ENCODE measurements at places on chromosomes 1 and 21.

- no peak for DNase-seq
Measured at GRCh38 chr1:226764533-226764932, 25.5 kb upstream of the ITPKB start.

DNA sequence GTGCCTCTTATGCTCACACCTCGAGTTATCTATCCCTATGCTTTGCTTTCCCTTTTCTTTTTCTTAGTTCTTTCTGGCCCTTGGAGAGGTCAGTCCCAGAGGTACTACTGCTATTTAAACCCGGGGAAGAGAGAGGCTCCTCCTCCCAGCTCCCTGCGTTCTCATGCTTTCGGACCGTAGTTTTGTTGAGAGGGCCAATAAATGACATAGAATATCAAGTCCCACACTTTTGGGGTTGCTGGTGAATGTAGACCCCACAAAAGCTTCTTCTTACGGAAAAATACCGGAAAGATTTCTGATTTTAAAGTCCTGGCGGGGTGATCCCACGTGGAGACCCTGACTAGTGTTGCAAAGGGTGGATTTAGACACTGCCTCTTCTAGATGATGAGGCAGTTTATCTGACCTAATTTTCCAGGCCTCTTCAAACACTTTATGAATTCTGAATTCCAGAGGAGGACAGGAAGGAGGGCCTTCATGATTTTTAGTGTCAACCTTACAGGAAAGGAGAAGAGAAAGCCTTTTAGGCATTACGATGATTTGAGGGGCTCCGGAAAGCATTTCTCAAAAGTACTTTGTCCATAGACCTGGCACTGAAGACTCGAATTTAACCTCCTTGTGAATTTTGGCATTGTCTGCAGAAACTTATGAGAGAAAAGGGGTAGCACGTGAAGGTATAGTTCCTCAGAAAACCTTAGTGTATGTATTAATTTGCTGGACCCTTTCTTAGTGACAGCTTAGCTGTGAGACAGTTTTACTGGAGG is 694 bp downstream of the TMEM167B start:
- DNase-seq: no peak

DNA sequence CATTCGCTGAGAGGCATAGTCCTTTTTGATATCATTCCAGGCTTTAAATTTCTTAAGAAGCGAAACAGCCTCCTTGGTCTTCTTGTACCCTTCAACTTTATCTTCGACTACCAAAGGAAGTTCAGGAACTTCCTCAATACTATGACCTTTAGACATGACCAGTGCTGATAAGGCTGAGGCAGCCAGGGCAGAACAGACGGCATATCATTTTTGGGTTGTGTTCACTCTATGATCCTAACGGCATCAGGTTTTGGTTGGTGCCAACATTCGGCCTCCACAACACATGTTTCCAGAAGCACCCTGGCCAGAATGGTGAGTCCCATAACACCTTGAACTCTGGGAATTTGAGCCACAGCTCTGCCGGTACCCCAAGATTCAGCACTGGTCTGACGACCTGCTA is 31.4 kb upstream of the MYOC start:
- DNase-seq: no peak

- DNase-seq: no peak
Measured at GRCh38 chr1:51945591-51945990, 44.9 kb downstream of the RAB3B start.

GRCh38 chr1:27591622-27592021 is 12.3 kb downstream of the AHDC1 start:
- DNase-seq: no peak

- DNase-seq: no peak
Measured at GRCh38 chr1:225645194-225645895, 7.6 kb downstream of the ENAH start.

DNA sequence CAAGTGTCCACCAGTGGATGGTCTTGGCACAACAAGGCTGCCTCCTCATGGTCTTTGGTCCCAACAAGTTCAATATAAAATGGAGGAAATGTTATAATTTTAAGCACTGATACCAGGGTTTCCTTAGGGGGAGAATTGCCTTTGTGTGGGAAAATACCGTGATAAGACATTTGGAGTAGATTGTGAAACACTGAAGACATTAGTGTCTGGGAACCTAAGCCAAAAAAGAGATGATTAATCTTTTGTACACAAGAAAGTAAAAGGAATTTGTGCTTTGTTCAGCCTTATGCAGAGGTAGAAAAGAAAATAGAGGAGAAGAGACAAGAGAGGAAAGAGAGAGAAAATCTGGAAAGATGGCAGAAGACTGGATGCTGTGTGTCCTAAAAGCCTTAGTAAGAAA is 36.1 kb downstream of the ST6GALNAC3 start:
- no peak for DNase-seq

DNA sequence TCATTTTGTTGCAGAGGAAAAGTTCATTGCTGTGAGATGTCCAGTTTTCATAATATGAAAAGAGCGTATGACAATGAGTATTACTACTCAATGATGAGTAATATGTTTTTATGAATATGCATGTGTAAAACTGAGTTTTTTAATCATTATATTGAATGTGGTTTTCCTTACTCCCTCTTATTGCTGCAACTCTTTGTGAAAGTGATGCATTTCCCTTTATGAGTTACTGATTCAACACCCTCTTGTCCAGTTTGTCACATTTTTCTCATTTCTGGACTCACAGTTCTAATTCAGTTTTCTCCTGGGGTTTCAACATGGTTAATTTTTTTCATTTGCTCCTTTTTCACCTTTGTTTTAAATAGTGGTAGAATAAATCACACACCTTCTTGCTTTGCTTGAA is 35.2 kb upstream of the KCNJ15 start:
- DNase-seq: no peak

DNA sequence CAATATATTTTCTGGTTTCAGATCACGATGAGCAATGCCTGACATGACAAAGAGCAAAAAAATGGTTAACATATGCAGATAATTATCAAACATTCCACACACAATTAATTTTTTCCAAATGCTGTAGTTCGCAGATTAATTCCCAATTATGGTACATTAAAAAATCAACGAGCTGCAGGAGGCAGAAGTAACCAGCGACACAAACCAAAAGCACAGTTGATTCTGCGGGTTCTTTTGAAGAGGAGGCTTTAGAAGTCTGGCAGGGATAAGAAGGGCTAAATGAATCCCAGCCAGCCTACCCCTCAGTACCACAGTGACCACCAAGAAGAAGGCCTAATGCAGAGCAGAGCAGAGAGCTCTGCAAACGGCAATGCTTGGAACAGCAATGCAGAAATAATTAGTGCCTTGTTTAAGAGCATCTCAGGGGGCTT is 17.0 kb upstream of the KNCN start:
- no peak for DNase-seq

GRCh38 chr21:26115899-26116298 is 54.7 kb downstream of the APP start:
- DNase-seq: no peak

DNA sequence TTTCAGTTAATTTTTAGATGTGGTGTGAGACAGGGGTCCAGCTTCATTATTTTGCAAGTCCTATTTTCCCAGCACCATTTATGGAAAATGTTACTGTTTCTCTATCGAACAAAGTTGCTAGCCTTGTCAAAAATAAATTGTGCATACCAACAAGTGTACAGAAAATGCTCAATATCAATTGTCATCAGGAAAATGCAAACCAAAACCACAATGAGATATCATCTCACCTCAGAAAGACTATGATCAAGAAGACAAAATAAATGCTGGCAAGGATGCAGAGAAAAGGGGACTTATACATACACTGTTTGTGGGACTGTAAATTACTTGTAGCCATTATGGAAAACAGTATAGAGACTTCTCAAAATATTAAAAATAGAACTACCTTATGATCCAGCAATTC is 54.8 kb downstream of the VCAM1 start:
- DNase-seq: no peak

- DNase-seq: no peak
Measured at GRCh38 chr21:30194701-30195299, 21.1 kb downstream of the CLDN8 start.

GRCh38 chr1:245603311-245603865 is 448.6 kb downstream of the KIF26B start:
- no peak for DNase-seq

- DNase-seq: no peak
Measured at GRCh38 chr1:74629283-74629682, 44.3 kb downstream of the ERICH3 start.

DNA sequence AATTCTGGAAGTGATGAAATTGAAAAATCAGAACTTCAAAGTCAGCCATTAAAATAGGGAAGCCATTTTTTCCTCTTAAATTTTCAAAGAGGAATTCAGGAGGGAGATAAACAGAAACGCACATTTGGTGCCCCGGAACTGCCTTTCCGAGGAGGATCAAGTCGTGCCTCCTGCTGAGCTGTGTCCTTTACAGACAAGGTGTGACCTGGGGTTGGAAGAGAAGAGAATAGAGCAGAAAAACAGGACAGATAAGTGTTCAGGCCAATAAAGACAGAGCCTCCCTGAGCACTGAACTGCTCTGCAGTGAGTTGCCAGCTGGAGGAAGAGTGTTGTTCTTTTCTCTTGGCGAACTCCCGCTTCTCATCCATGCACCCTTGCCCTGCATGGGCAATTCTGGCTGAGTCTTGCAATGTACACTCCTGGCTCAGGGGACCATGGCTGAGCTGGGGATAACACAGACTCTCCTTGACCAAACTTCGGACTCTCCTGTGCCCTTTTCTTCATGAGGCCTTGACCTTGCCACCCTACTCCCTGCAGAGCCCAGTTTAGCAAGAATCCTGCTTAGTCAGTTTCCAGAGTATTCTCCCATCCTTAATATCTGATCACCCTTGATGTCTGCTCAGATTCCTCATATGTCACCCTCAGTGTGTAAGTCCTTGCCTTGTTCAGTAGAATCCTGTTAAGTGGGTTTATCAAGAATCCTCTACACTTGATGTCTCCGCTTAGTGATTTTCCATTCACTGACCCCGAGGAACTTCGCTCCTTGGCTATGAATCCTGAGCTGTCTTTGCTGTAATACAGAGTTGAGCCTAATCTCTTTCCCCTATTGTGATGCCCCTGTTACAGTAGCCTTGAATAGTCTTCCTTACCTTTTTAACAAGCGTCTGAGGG is 1.3 kb upstream of the MTARC1 start:
- no peak for DNase-seq

- DNase-seq: no peak
Measured at GRCh38 chr1:220798338-220798737, 11.6 kb downstream of the MTARC1 start.

- DNase-seq: no peak
Measured at GRCh38 chr1:206979379-206980043, 9.3 kb upstream of the FCAMR start.

DNA sequence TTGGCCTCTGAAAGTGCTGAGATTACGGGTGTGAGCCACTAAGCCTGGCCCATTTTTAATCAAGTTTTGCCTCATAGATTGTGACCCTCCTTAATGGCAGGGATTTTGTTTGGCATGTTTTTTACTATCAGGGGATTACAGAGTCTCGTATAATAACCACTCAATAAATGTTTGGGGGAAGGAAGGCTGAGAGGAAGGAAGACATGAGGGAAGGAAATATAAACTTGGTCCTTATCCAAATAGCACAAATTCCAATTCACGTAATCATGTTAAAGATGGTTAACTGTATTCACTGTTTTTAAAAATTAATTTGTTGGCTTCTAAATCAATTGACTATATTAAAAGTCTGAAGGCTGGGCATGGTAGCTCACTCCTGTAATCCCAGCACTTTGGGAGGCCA is 30.9 kb upstream of the SERTAD4 start:
- DNase-seq: no peak

DNA sequence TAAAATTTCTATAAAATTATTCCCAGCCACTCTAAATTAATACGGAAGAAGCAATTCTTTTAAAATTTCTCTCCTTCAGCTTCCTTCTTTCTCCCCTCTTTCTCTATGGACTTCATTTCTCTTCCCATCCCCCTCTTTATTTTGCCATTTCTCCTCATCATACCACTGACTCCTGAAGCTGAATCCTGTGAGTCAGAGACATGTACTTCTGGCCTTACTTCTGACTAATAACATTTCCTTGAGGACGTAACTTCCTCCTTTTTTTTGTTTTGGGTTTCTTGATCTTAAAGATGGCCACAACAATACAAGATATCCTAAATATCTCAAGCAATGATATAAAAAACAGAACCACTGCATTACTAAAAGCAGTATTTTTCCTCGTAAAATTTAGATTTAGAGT is 63.6 kb upstream of the DENND1B start:
- DNase-seq: no peak

DNA sequence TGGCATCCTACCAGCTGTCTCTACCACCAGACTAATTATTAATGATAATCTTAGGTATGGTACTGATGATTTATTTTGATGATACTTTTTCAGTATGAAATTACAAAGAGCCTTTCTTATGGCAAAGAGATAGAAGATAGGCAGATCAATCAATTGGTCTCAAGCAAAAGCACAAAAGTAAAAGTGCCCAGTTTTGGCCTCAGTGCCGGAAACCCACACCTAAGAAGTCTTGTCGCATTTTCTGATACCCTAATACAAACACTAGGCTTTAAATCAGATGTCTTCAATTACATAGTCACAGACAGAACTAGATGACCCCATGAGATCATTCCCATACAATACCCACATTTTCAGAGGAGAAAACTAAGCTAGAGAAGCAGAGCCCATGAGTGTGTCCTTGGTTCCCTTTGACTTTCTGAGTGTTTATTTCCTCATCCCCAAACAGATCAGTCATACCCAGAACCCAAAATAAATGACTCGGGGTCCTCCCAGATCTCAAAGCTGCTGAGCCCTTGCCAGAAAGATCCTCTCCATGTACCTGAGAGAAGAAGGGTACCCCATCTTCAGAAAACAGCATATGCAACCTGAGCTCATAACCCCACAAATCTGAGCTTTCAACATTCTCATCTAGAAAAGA is 7.7 kb downstream of the ITPKB start:
- no peak for DNase-seq

- no peak for DNase-seq
Measured at GRCh38 chr1:214224611-214225354, 56.2 kb upstream of the SMYD2 start.

DNA sequence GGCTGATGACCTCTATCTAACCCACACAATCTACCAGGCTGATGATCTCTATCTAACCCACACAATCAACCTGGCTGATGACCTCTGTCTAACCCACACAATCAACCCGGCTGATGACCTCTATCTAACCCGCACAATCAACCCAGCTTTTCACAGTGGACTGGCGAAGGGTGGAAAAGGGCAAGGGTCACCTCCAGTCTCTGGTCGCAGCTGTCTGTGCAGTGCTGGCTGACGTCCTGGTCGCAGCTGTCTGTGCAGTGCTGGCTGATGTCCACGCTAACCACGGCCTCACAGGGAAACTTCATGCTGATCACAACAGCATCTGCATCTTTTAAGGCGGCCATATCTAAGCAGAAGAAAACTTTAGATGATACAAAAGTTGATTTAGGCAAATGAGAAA is 12.2 kb upstream of the CCDC27 start:
- no peak for DNase-seq

DNA sequence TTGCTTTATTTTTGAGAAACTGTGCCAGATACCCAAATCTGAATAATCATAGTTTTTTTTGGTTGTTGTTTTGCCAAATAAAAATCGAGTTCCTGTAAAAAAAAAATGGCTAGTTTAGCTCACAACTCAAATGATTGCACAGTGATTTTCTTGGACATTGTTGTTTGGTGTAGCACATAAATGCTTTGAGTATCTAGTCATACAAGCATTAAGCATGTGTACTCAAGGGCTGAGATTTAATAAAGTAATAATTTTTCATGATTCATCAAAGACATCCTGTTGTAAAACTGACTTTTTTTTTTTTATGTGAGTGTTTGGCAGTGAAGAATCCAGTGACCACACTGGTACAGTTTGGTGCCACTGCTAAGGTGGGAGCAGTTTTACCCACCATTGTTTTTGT is 18.8 kb downstream of the ITSN1 start:
- no peak for DNase-seq

GRCh38 chr1:203601716-203602309 is 24.8 kb upstream of the ATP2B4 start:
- no peak for DNase-seq

- no peak for DNase-seq
Measured at GRCh38 chr1:14598498-14599182, at the start of gene KAZN. Gene KAZN (plus strand): TSS chr1:14598685.

All from activated CD8-positive, alpha-beta memory T cell treated with anti-CD3 and anti-CD28 coated beads for 1 hour (primary cell).